ENCODE measurements at places on chromosomes 12 and 14. TPM values are rescaled to one million over a fixed set of nuclear protein-coding genes. Genes with fewer than 3 reads are reported as not detected.

DNA sequence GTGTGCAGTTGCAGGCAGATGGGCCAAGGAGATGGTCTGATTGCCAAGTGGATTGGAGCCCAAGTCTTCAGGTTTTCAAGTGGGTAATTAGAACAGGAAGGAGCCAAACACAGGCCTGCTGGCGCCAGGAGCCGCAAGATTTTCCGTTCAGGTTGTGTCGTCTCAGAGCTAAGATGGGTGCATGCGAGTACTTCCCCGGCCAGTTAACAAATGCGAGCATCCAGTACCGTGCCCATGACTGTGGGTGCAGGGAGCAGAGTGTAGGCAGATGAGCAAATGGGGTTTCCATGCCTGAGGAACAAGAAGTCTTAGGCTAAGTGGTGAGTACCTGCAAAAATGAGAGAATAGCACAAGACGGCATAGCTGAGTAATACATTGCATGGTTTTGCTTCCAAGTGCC lies 90.5 kb downstream of the CHST11 start:
- H3K27ac ChIP-seq = no peak overlapping the region
- H3K36me3 ChIP-seq = no peaks in the 10 kb centered on the region
- no peak for DNase-seq
- peaks cover 53% of the 10 kb centered on the region for H3K4me1 ChIP-seq
- H3K27me3 ChIP-seq = no peaks in the 10 kb centered on the region

GRCh38 chr12:47408171-47408871 lies 297.5 kb downstream of the RPAP3 start:
- no peaks in the 10 kb centered on the region for H3K36me3 ChIP-seq
- peak; percentile 25 for DNase-seq
- no peaks in the 10 kb centered on the region for H3K27me3 ChIP-seq
- peaks cover 45% of the 10 kb centered on the region for H3K4me1 ChIP-seq
- H3K27ac ChIP-seq = peak overlapping the region; percentile 33
- peak overlapping the region; percentile 33 for H3K4me3 ChIP-seq

GRCh38 chr14:77026930-77027537 lies 1.5 kb downstream of the IRF2BPL start:
- H3K4me3 ChIP-seq = peak overlapping the region; percentile 74
- H3K27me3 ChIP-seq = no peaks in the 10 kb centered on the region
- DNase-seq = peak; percentile 54
- H3K4me1 ChIP-seq = peaks cover 67% of the 10 kb centered on the region
- peak overlapping the region; percentile 95 for H3K27ac ChIP-seq

DNA sequence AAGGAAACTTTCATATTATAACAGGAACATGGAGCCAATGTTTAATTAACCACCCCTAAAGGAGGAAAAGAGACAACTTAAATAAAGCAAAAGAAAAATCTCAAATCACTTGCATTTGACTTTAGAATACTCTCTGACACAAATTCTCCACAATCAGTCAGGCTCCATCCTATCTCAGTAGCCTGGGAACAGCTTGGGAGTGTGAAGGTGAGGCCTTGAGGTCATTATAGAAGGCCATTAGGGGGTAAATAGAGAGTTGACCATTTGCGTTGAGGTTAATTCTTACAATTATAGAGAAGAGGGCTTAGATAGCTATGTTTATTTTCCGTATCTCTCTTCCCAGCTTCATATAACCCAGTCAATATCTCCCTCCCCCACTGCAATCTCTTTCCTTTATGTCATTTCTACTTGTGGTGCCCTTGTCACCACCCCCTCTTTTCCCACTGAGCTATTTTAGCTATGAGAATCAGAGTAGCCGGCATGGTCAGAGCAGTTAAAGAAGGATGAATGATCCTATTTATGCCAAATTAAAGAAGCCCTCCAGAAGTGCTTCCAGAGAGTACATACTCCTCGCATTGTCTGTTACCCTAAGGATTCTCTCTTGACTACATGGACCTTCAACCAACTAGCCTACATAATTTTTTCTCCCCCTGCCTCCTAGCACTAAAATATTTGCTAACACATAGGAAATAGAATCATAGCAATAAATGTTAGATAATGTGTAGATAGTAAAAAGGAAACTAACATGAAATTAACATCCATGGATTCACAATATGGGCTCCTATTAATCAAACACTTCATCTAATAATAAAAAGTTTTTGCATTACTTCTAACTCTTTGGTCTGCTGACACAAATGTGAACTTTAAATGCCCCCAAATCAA lies 135.2 kb upstream of the KRR1 start:
- no peak overlapping the region for H3K4me3 ChIP-seq
- H3K4me1 ChIP-seq = no peaks in the 10 kb centered on the region
- H3K27ac ChIP-seq = no peak overlapping the region
- H3K36me3 ChIP-seq = no peaks in the 10 kb centered on the region
- DNase-seq = no peak
- peaks cover 12% of the 10 kb centered on the region for H3K27me3 ChIP-seq

DNA sequence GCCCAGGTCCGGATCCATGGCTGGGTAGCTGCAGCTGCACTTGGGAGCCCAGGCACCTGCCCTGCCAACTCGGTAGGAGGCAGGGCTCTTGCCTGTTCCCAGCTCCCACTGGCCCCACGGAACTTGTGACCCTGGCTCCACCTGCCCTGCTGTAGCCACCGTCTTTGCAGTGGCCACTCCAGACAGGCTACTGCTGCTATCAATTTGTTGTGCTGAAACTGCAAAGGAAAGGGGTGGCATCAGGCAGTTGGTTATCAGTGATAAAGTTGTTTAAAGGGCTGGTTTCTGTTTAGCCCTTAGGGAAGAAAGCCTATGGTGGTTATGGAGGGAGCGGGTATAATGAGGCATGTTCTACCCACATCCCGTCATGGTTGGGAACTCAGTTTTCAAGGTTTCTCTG lies 32.1 kb upstream of the ARID2 start:
- no peak overlapping the region for H3K27ac ChIP-seq
- peaks cover 6% of the 10 kb centered on the region for H3K4me1 ChIP-seq
- no peaks in the 10 kb centered on the region for H3K27me3 ChIP-seq
- H3K36me3 ChIP-seq = peaks cover 3% of the 10 kb centered on the region
- no peak for DNase-seq

- peaks cover 3% of the 10 kb centered on the region for H3K36me3 ChIP-seq
- H3K27ac ChIP-seq = no peak overlapping the region
- H3K27me3 ChIP-seq = peaks cover 68% of the 10 kb centered on the region
These were observed 60.6 kb downstream of the FBXL14 start for GRCh38 chr12:1533602-1534304.

DNA sequence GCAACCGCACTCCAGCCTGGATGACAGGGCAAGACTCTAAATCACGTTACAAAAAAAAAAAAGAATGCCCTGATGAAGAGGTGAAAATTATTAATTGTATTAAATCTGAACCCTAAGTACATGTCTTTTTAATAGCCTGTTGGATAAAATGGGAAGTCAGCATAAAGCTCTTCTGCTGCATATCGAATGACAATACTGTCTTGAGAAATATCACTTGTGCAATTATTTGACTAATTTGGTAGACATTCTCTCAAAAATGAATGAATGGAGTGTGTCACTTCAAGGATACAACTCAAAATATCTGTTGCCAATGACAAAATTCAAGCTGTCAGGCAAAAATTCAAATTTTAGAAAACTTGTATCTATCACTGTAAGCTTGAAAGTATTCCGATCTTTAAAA lies 38.9 kb downstream of the DNAI7 start:
- no peak for DNase-seq
- H3K36me3 ChIP-seq = no peaks in the 10 kb centered on the region
- H3K27me3 ChIP-seq = no peaks in the 10 kb centered on the region
- no peak overlapping the region for H3K4me3 ChIP-seq
- no peaks in the 10 kb centered on the region for H3K4me1 ChIP-seq

DNA sequence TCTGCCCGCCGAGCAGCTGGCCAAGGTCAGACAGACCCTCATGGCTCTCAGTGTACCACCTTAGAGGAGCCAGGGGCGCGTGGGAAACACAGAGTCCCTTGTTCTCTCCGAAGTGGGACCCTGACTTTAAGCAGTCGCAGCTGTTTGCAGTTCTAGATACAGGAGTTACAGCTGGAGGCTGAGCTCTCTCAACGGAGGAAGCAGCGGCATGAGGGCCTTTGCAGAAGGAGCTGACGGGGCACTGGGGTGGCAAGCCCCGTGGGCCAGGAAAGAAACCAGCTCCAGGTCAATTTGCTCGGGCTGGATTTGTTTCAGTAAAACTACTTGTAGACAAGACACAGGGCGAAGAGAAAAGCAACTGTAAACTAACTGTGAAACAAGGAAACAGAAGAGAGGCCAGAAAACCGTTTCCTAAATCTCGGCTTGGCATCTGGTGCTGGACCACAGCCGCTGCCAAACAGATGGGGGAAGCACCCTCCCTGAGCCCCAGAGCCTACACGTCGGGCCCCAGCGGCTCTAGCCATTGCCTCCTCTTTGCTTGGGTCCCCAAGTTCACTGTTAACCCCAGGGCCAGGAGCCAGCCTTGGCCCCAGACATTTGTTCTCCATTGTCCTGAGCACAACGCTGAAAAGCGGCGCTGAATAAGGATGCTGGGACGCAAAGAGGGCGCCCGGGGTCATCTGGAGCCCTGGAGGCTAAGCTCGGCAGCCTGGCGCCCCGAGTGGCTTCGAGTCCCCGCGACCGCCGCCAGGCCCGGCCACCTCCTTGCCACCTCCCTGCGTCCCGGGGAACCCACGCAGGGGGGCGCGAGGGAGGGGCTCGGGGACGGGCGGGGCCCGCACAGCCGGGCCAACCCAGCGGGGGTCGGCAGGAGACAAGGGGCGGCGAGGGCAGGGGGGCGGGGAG lies 914 bp upstream of the PACS2 start:
- no peak for DNase-seq
- no peaks in the 10 kb centered on the region for H3K27me3 ChIP-seq
- H3K4me1 ChIP-seq = peaks cover 26% of the 10 kb centered on the region

GRCh38 chr14:35305633-35306032 lies 13.5 kb downstream of the PSMA6 start:
- no peak overlapping the region for H3K27ac ChIP-seq
- DNase-seq = no peak
- no peaks in the 10 kb centered on the region for H3K27me3 ChIP-seq
- peaks cover 43% of the 10 kb centered on the region for H3K4me1 ChIP-seq
- no peak overlapping the region for H3K4me3 ChIP-seq

Gene OR4K17
- total RNA-seq = not detected

Gene NT5DC3
- 6.0 TPM for total RNA-seq

Gene PAX9
- total RNA-seq = not detected

Data from naive thymus-derived CD8-positive, alpha-beta T cell (primary cell).